Effector CD8-positive, alpha-beta T cell (primary cell): ENCODE measurements at places on chromosomes 5 and 9.

GRCh38 chr5:6431214-6432195 lies 17.2 kb upstream of the UBE2QL1 start:
- DNase-seq = no peak

GRCh38 chr9:7226007-7226640 lies 468.4 kb downstream of the KDM4C start:
- no peak for DNase-seq

- no peak for DNase-seq
Observed at GRCh38 chr9:4333231-4333740, 33.4 kb upstream of the GLIS3 start.

DNA sequence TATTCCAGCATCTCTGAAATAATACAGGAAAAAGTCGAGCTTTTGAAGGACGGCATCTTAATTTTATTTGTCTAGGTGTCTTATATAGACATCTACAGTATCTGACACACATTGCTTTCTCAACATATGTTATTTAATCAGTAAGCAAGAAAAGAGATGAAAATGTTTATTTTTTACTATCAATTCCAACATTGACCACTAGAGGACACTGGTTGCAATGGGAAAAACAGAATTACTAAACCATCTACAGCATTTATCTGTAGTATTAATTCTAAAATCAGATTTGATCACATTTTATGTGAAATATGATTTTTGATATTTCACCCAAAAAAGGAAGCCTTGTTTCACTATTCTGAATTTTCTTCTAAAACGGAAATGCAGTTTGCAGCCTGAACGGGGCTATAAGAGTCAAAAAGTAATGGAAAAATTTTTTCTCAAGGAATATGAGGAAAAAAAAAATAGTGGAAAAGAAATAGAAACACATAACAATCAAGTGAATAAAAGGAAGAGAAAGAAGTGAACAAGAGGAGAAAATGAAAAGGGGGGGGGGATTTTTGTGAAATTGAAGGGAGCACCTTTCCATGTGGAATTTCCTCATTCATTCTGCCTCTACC lies 98.6 kb downstream of the OSTF1 start:
- no peak for DNase-seq

DNA sequence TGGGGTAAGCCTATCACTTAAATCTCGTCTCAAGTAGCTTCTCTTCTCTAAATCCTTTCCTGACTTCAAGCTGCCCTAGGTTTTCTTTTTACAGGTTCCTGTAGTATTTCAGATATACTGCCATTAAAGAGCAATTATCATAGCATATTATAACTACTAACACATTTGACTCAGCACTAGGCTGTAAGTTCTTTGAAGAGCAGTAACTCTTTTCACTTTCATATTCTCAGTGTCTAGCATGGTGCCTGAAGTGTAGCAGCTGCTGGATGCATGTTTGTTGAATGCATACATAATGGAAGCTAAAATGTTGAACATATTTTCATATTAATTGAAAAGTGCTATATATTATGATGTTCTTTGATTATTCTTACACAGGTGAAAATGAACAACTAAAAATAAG lies 22.5 kb downstream of the CCDC152 start:
- no peak for DNase-seq

- no peak for DNase-seq
Observed at GRCh38 chr5:31845361-31845760, 206.4 kb downstream of the PDZD2 start.

GRCh38 chr9:90455316-90455715 lies 187.3 kb downstream of the DIRAS2 start:
- DNase-seq = no peak

DNA sequence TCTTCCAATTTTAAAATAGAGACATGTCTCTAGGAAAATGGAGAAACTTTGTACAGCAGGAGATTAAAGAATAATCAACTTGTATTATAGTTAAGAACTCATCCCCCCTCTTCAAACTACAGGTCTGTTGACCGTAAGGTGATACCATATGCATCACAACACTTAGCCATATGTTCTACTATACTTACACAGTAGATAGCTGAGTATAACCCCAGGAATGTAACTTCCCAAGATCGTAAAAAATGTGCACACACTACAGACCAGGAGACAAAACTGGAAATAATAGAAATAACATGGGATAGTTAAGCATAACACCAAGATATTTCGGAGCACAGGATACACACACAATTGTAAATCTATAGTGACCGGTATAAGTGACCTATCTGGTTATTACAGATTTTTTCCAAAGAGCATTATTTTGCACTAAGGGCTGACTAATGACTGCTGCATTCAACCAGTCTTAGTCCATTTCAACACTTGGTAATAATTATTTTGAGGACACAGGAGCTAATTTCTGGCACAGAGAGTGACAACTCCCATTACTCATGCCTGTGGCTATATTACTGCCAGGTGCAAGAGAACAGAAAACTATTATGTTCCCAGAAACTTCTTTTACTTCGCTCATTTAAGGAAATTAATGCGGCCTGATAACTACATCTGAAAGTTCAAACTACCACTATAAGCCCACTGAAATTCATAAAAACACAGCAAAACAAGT lies 15.4 kb upstream of the ZNF622 start:
- DNase-seq = no peak

DNA sequence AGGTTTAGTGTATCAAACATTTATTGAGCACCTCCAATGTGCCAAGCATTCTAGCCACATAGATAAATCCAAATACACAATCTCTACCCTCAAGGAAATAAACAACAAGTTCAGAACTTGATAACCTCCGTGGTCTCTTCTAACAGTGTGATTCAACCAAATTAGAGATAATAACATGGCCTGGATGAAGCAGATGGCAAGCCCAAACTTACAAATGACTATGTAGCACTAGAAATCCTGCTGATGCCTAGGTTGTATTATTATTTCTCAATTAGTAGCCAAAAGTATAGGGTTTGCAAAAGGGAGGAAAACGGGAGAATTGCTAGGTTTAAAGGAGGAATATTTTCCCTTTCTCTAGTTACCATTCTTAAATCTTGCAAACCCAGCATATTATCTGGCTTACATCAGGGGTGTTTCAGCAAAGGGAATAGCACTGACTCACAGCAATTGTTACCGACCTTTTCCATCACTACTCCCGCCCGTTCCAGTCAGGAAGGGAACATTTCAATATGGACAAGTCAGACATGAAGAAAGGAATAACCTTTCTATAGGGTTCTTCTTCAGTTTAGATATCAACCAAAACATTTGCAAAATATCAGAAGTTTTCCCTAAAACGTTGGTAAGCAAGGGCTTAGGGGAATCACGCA lies 2.3 kb downstream of the DPYSL3 start:
- DNase-seq = no peak

- DNase-seq = no peak
Observed at GRCh38 chr9:12863618-12864017, 88.8 kb downstream of the LURAP1L start.

GRCh38 chr5:156513123-156513815 lies 186.3 kb downstream of the SGCD start:
- DNase-seq = no peak

- DNase-seq = no peak
Observed at GRCh38 chr5:32583582-32584232, 1.6 kb upstream of the SUB1 start.

GRCh38 chr5:169873642-169874041 lies 106.7 kb downstream of the INSYN2B start:
- no peak for DNase-seq

DNA sequence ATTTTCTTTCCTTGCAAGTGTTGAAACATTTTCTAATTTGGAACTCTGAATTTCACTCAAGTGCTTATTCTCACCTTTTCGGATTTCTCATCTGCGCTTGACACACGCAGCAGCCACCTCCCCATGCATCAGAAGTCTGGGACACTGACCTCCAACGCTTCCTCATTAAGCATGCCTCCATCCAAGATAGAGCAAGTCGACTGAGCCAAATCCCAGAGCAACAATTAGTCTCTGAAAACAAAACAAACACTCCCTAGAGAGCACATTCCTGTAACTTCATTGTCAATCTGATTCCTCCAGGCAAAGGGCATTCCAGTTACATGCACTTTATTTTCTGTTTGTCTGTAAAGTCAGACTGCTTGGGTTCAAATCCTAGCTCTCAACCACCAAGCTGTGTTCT lies 5.7 kb downstream of the CD180 start:
- DNase-seq = no peak
